K562 (cell line): ENCODE measurements at places on chromosomes 11 and 22.

DNA sequence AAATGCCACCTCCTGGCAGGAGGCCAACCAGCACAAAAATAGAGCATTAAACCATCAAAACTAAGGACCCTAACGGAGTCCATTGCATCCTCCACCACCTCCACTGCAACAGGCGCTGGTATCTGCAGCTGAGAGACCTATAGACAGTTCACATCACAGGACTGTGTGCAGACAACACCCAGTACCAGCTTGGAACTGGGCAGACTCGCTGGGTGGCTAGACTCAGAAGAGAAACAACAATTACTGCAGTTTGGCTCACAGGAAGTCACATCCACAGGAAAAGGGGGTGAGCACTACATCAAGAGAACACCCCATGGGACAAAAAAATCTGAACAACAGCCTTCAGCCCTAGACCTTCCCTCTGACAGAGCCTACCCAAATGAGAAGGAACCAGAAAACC lies 11.6 kb upstream of the TMEM45B start:
- no peak for DNase-seq

- DNase-seq = no peak
Measured at GRCh38 chr22:45478108-45478771, 24.4 kb upstream of the FBLN1 start.

DNA sequence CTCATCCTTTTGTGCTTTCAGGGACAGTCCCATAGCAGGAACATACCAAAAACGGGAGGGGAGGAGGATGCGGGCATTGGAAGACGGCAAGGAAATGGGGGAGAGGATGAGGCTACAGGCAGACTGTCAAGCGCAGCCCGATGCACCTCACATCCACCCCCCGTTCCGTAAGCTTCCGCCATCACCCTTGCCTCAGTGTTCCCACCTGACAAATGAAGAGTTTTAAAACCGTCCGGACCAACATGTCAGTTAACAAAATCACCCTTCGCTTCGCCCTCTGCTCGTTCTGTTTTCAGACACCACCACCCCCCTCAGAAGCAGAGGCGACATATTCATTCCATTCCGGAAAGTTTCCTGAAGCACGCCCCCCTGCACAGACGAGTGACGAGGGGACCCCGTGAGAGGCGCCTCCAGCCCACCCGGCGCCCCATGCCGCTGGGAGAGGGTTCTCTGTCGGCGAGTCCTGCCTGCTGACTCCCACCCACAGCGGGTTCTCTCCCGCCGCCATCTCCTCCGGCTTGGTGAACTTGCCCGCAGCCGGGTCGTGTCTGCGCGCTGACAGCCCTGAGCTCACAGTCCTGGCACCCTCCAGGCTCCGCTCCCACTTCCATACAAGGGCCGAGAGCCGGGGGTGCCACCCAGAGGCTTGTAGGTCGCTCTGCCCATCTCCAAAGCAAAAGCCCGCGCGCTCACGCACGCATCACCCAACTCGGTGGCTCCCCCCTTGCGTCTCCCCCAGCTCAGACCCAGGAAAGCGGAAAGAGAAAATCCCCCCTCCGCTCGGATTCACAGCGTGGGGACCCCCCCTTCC lies 1.5 kb downstream of the IGSF9B start:
- DNase-seq = no peak

- no peak for DNase-seq
Measured at GRCh38 chr22:17815703-17816254, 41.5 kb upstream of the BID start.

GRCh38 chr11:77143405-77144020 lies 15.5 kb downstream of the MYO7A start:
- DNase-seq = no peak

GRCh38 chr11:6414874-6415328 lies 4.0 kb downstream of the APBB1 start:
- no peak for DNase-seq

GRCh38 chr11:119417726-119418540 lies 5.0 kb downstream of the THY1 start:
- no peak for DNase-seq

GRCh38 chr22:40739721-40740120 lies 60.4 kb downstream of the MCHR1 start:
- DNase-seq = no peak

DNA sequence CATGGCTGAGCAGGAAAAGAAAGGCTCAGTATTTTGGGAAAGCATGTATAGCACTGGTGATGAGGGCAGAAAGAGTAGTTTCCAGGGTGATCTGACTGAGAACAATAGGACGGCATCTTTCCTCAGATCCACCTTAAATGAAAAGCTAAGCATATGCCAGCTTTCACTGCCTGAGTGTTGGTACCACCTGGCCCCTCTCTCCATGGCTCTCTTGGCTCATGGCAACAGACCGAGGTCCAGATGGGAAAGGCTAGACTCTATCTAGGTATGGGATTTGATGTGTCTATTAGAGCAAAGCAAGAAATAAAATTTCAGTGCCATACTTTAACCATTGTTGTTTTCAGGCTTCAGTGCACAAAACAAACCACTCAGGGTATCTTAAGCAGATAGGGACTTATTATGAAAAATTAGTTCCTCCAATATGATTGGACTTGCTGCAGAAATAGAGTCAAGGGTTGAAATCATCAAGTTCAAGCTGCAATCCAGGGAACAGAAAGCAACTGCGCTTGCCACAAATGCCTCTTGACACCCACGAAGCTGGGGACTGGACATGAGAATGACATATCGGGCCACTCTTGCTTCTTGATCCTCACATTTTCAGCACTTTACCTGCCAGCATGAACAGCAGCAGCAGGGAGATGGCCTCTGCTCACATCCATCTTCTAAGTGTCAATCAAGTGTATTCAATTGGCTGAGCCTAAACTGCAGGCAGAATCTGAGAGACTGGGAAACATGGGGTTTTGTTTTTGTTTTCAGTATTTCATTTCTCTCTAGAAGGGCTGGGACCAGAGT lies 64.0 kb upstream of the SNX19 start:
- no peak for DNase-seq

DNA sequence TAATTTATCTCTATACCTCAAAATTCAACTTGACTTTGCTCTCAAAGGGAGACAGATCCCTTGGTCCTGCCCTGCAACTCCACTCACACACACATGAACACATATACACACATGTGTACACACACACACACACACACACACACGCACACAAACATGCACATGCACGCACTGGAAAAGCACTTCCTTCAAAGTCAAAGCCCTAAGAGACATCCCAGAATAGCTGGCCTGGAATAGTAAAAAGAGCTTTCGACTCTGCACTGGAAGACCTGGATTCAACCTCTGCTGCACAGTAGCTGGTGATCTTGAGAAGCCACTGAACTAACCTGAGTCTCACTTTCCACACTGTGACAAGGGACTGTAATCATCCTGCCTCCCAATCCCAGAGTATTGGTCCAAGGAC lies 26.8 kb downstream of the TENM4 start:
- no peak for DNase-seq

GRCh38 chr22:21754523-21754922 lies 18.9 kb upstream of the YPEL1 start:
- DNase-seq = peak; percentile 100

DNA sequence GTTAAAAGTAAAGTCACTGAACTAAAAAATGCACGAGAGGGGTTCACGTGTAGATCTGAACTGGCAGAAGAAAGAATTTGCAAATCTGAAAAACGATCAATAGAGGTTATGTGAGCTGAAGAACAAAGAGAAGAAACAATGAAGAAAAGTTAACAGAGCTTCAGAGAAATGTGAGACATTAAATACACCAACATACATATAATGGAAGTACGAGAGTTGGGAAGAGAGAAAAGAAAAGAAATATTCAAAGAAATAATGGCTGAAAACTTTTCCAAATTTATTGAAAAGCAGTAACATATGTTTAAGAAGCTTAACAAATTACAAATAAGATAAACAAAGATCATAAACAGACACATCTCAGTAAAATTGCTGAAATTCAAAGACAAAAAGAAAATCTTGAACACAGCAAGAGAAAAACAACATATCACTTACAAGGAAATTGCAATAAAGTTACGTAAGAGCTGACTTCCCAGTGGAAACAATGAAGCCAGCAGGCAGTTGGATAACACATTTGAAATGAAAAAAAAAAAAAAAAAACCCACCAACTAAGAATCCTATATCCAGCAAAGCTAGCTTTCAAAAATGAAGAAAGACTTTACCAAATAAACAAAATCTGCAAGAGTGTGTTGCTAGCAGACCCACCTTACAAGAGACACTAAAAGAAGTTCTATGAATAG lies 56.8 kb downstream of the EMSY start:
- DNase-seq = no peak

DNA sequence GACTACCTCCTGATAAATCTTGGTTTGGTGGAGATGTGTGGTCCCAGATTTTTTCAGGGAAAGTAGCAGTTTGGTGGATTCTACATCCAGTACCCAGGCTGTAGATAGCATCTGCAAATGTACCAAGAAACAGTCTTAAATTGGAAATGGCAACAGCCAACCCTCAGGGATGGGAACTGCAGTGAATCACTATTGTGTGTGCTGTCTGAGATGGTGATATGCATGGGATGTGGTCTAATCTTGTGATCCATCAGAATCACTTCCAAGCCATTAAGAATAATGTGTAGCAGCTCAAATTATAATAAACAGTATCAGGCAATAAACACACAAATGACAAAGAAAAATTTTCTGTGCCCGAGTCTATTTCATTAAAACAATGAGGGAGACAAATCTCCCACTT lies 3.4 kb downstream of the OLFML1 start:
- no peak for DNase-seq

- DNase-seq = no peak
Measured at GRCh38 chr11:28110821-28111200, 2.6 kb downstream of the METTL15 start.

DNA sequence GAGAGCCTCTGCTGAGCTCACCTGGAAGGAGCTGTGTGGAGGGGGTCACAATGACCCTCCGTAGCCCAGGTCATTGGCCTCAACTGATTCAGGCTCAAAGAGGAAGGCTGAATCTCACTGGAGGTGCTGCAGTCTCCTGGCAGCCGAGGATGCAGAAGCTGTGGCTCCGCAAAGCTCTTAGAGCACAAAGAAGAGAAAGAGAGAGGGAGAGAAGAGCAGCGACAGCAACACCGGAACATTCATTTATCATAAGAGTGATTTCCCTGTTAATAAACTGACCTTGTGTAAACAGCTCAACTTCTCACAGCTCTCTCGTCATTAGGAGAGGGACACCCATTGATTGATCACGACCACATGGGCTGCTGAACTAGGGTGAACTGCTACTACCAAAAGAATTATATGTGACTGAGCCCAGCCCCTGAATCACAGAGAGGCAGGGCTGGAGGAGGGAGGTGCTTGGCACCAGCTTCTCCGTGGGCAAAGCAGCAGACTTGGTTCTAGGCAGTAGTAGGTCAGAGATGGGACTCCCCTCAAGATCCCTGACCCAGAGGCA lies 281.7 kb downstream of the NXPE2 start:
- no peak for DNase-seq

DNA sequence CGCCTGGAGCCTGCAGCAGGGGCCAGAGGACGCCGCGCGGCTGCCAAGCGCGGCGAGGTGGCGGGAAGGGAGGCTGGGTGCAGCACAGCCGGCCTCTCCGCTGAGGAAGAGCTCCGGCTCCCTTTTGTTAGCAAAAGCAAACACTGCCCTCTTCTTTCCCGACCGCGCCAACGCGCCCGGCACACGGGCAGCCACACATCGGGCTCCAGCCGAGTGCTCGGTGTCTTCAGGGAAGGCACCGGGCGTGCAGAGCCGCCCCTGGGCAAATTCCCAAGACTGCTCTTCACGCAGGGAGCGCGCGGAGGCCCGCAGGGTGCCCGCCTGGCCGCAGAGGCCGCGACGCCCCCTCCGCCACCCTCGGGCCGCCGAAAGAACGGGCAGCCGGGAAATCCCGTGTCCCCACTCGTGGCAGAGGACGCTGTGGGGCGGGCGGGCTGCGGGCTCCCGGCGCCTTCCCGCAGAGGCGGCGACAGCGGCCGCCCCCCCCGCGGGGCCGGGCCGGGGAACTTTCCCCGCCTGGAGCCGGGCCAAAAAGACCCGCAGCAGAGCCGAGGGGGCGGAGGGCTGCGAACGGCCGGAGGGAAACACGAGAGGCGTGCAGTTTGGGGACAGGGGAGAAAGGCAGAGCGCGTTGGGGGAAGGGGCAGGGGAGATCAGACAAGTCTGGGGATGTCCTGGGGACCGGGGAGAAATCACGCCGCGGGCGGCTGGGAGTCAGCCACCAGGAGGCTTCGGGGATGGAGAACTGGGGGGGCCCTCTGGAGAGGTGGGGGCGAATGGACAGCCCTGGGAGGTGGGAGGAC lies 931 bp downstream of the CADM1 start:
- no peak for DNase-seq

DNA sequence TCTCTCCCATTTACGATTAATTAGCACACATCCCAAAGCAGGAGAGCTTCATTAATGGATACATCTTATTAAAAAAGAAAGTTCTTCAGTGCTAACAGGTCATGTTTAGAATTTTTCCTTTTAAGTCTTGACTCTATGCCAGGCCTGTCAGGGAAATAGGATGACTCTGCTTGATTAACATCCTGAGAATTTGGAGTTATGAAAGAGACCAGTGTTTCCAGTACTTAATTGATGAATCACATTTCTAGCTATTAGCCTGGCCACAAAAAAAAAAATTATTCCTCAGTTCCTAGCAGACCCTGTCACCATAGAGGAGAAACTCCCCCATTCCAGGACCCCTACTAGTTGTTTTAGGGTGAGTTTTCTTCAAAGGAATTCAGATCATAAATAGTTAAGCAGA lies 23.6 kb upstream of the ME3 start:
- no peak for DNase-seq

DNA sequence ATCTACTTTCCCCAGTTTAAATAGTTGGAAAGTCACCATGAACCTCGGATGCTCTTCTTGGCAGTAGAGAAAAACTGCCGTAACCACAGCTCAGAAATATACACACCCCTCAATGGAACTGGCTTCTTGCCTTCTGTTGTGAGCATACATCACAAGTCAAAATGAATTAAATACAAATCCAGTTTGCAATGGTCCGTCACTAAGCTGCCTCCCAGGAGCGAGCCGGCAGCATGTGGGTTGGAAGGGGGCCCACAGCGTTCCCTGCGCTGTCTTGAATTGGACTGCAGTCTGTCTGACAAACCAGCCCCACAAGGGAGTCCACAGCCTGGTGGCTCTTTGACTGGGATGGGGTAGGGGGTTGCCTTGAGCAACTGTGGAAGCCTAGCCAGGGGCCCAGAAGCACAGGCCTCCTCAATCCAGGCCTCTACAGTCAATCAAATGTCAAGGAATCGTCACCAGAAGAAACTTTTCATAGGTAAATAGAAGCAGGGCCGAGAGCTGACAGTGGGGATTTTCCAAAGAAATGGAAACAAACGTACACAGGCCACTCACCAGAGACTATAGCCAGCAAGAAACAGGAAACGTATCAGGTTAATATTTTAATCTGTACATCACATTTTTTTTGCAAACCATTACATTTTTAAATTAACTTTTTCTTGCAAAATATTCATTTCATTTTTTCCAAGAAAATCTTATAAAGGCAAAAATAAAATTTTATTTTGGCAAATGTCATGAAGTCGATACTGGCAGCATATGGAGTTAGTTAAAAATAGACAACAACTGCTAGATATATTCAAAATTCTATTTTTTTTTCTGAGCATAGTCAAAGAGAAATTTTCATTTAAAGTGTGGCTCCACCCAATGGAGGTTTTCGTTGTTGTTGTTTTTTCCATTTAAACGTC lies 38.5 kb downstream of the C11orf58 start:
- DNase-seq = no peak

GRCh38 chr22:43528601-43529360 lies 117.0 kb downstream of the MPPED1 start:
- no peak for DNase-seq
